ENCODE measurements at places on chromosomes 1 and 21. TPM values are rescaled to one million over a fixed set of nuclear protein-coding genes. Genes with fewer than 3 reads are reported as not detected.
A peak's percentile ranks its signal among the peaks of the same experiment; 100 is the strongest.

ELAVL4 gene
- not detected for total RNA-seq

SNAPIN gene
- 67.0 TPM for total RNA-seq

ZNF695 gene
- not detected for total RNA-seq

TP73 gene
- total RNA-seq = 0.05 TPM

- H3K4me1 ChIP-seq = peaks cover 48% of the 10 kb centered on the region
- no peaks in the 10 kb centered on the region for H3K27me3 ChIP-seq
- peak overlapping the region; percentile 99 for H3K27ac ChIP-seq
- peak overlapping the region; percentile 99 for H3K4me3 ChIP-seq
Observed at GRCh38 chr21:33229099-33229783, 497 bp upstream of the IFNAR2 start.

- peak overlapping the region; percentile 93 for H3K27ac ChIP-seq
- no peaks in the 10 kb centered on the region for H3K27me3 ChIP-seq
- no peak for DNase-seq
- no peaks in the 10 kb centered on the region for H3K36me3 ChIP-seq
Observed at GRCh38 chr1:226408285-226409184, 642 bp upstream of the PARP1 start.

DNA sequence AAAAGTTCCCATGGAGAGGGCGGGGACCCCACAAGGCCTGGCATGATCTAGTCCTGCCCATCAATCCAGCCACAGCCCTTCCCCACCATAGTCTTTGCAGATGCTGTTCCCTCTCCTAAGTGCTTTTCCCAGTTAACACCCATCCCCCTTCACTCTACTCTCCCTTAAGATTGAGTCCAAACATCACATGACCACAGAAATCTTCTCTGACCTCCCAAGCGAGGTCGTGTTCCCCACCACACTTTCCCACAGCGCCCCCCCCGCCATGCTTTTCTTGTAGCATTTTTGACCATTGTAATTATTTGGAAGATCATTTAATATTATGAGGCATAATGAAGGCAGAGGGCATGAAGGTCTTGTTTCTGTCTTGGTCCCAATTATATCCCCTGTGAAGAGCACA, 4.3 kb upstream of the HSPG2 start:
- H3K27me3 ChIP-seq = no peaks in the 10 kb centered on the region
- peaks cover 84% of the 10 kb centered on the region for H3K4me1 ChIP-seq
- H3K4me3 ChIP-seq = no peak overlapping the region
- DNase-seq = no peak

DNA sequence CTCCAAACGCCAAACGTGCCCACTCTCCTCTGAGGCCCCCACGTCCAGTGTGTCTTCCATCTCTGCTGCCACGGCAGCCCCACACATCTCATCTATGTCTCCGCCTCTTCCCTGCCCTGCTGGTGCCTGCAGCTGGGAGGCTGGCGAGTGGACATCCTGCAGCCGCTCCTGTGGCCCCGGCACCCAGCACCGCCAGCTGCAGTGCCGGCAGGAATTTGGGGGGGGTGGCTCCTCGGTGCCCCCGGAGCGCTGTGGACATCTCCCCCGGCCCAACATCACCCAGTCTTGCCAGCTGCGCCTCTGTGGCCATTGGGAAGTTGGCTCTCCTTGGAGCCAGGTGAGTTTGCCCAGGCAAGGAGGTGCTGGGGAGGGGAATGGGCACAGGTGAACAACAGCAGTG, 8.6 kb downstream of the ADAMTSL4 start:
- no peak overlapping the region for H3K4me3 ChIP-seq
- no peak overlapping the region for H3K27ac ChIP-seq
- H3K4me1 ChIP-seq = peaks cover 46% of the 10 kb centered on the region
- no peak for DNase-seq
- H3K36me3 ChIP-seq = peaks cover 23% of the 10 kb centered on the region

- no peaks in the 10 kb centered on the region for H3K36me3 ChIP-seq
- no peak overlapping the region for H3K4me3 ChIP-seq
- no peak for DNase-seq
- no peak overlapping the region for H3K27ac ChIP-seq
- peaks cover 51% of the 10 kb centered on the region for H3K27me3 ChIP-seq
- H3K4me1 ChIP-seq = no peaks in the 10 kb centered on the region
Observed at GRCh38 chr1:245437369-245438062, 282.7 kb downstream of the KIF26B start.

GRCh38 chr1:204647114-204647804, 38.3 kb downstream of the LRRN2 start:
- no peaks in the 10 kb centered on the region for H3K4me1 ChIP-seq
- no peak overlapping the region for H3K4me3 ChIP-seq
- no peak overlapping the region for H3K27ac ChIP-seq
- no peak for DNase-seq

- peaks cover 59% of the 10 kb centered on the region for H3K4me1 ChIP-seq
- DNase-seq = no peak
- H3K27ac ChIP-seq = no peak overlapping the region
- no peak overlapping the region for H3K4me3 ChIP-seq
Observed at GRCh38 chr1:19654886-19655717, 9.6 kb upstream of the HTR6 start.

DNA sequence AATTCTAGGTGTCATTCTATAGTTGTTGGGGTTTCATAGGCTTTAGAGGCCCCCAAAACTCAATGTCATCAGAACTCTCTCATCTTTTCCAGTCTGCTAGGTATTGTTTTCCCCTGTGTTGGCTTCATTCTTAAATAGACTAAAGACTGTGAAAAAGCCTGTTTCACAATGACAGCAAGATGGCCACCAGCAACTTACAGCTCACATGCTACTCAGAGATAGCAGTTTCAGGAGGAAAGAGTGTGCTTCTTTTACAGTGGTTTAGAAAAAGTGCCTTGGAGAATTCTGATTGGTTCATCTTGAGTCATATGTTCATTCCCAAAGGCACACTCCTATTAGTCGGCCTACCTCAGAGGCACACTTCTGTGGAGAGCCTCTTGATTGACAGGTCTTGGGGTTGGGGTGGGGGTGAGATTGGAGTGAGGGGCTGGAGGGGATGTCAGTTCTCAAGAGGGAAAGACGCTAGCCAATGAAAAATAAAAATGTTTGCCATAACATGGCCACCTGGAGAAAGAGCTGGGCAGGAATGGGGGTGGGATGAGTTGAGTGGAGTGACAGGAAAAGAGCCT, 8.5 kb downstream of the IL23R start:
- no peaks in the 10 kb centered on the region for H3K4me1 ChIP-seq
- no peaks in the 10 kb centered on the region for H3K27me3 ChIP-seq
- no peak overlapping the region for H3K27ac ChIP-seq
- no peaks in the 10 kb centered on the region for H3K36me3 ChIP-seq
- DNase-seq = no peak

DNA sequence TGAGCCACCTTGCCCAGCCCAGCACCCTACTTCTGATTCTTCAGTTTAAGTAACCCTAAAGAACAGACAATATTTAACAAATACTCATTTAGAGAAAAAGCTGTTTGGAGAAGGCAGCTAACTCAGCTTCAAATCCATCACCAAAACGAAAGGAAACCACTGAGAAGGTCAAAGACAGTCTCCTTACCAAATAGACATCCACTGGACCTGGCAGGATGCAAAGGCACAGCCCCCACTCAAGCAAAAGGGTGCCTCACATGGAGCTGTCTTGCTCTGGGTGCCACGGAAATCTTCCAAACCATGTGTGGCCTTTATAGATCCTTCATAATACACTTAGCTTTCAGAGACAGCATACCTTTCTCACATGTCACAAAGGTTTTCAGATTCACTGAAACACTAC, 165.5 kb downstream of the RERE start:
- peak overlapping the region; percentile 70 for H3K27ac ChIP-seq
- no peak for DNase-seq
- no peaks in the 10 kb centered on the region for H3K27me3 ChIP-seq
- no peak overlapping the region for H3K4me3 ChIP-seq
- H3K36me3 ChIP-seq = peaks cover 5% of the 10 kb centered on the region
- H3K4me1 ChIP-seq = peaks cover 51% of the 10 kb centered on the region

Data from left ventricle myocardium inferior (tissue), 1 donor.